ENCODE measurements at places on chromosomes 1 and 21.

DNA sequence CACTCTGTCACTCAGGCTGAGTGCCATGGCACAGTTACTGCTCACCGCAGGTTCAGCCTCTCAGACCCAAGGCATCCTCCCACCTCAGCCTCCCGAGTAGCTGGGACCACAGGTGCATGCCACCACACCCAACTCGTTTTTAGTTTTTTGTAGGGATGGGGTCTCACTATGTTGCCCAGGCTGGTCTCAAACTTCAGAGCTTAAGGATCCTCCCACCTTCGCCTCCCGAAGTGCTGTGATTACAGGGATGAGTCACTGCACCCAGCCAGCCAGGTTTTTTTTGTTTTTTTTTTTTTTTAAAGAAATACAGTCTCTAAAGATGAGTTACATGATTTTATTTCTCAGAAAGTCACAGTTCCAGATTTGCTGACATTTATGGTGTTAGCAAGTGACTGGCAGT, 29.0 kb downstream of the BACE2 start:
- DNase-seq: no peak

DNA sequence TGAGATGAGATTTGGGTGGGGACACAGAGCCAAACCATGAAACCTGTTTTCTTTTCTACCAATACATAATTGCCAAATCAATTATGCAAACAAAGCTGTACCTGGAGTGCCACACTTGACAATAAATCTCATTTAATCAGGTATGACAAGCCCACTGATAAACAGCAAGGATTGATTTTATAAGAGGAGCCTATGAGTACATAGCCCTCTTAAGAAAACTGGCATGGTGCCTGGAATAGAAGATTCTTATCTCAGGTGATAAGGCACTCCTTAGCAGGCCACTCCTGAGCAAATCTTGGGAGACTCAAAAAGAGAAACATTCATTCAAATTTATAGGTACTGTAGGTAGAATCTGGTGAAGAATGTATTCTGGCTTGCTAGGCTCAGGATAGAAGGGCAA, 28.6 kb upstream of the PDE4B start:
- DNase-seq: no peak

DNA sequence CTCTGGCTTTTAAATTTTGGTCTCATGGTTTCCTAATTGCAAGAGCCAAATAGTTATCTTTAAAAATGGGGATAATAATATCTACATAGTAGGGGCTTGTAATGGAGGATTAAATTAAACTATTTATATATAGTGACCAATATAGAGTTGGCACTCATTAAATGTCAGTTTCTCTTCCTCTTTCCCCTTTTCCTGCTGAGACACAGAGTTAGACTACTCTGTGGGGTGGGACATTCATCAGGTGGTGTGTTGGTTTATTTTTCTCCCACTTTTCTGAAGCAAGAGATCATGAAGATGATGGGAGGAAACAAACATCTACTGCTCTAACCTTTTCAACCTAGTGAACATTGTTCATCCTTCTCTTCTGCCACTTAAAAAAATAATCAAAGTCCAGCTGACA, 17.3 kb upstream of the RAP1A start:
- no peak for DNase-seq

GRCh38 chr1:228894442-228894989, 159.2 kb downstream of the RHOU start:
- no peak for DNase-seq

- DNase-seq: no peak
These were observed 44.2 kb downstream of the ADAMTS1 start for GRCh38 chr21:26800970-26801431.

- DNase-seq: no peak
These were observed 4.1 kb downstream of the SRM start for GRCh38 chr1:11055676-11056075.

- no peak for DNase-seq
These were observed 328.6 kb downstream of the RRAGC start for GRCh38 chr1:38530957-38531356.

DNA sequence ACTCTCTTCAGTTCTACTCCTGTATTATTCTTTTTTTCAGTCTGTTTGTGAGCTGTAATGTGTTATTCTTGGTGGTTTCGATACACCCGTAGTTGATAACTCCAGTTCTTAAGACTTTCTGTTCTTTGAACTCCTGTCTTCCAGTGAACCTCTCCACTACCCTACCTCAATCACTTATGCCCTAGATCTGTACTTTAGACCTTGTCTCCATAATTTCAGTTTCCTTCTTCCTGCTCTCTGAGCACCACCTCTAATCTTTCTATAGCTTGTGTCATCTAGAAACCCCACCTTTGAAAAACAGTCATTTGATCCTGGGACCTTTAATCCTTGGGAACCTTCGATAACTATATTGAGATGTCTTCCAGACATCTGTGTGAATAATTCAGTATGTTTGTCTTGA, 159.3 kb downstream of the PIK3R3 start:
- DNase-seq: no peak

DNA sequence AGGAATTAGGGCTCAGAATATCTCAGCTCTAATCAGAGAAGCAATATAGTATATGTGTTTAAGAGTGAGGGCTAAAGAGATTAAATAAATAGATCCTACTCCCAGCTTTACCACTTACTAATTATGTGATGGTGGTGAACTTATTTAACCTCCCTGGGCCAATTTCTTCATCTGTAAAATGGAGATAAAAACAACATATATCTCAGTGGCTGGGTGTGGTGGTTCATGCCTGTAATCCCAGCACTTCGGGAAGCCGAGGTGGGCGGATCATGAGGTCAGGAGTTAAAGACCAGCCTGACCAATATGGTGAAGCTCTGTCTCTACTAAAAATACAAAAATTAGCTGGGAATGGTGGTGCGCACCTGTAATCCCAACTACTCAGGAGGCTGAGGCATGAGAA, 135.2 kb downstream of the SLC44A5 start:
- DNase-seq: no peak

- DNase-seq: no peak
These were observed 25.1 kb downstream of the POFUT2 start for GRCh38 chr21:45262616-45263015.

DNA sequence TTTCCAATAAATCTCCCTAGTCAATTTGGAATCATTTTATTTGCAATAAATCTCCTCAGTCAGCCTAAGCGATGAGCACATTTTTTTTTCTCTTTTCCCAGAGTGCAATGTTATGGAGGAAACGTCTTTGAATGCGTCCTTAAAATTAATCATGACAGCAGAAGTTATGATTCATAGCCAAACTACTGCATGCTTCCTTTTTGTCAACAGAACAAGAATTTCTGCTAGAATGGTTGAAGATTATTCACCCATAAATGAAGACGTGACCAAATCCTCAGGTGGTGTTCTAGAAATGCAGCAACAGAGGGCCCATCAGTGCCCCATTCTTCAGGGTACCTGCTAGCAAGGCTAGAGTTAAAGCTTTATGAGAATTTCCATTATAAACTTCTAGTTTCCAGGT, 407.9 kb upstream of the PKN2 start:
- DNase-seq: peak; percentile 35

All from foreskin keratinocyte (primary cell).